ENCODE measurements at places on chromosomes 7 and 10. TPM values are rescaled to one million over a fixed set of nuclear protein-coding genes. Genes with fewer than 3 reads are reported as not detected.

ZNF22 gene
- total RNA-seq = 25.6 TPM

OR13A1 gene
- total RNA-seq = not detected

PRSS1 gene
- not detected for total RNA-seq

TAC1 gene
- total RNA-seq = 1.6 TPM

BTBD16 gene
- not detected for total RNA-seq

GPR26 gene
- not detected for total RNA-seq

All from skeletal muscle tissue (tissue), 5 donors.